Upper lobe of left lung (tissue), 6 donors: ENCODE measurements at places on chromosomes 3 and 15. TPM values are rescaled to one million over a fixed set of nuclear protein-coding genes. Genes with fewer than 3 reads are reported as not detected.

- no peak for DNase-seq
These were observed 133.8 kb upstream of the TMC3 start for GRCh38 chr15:81507831-81508230.

DNA sequence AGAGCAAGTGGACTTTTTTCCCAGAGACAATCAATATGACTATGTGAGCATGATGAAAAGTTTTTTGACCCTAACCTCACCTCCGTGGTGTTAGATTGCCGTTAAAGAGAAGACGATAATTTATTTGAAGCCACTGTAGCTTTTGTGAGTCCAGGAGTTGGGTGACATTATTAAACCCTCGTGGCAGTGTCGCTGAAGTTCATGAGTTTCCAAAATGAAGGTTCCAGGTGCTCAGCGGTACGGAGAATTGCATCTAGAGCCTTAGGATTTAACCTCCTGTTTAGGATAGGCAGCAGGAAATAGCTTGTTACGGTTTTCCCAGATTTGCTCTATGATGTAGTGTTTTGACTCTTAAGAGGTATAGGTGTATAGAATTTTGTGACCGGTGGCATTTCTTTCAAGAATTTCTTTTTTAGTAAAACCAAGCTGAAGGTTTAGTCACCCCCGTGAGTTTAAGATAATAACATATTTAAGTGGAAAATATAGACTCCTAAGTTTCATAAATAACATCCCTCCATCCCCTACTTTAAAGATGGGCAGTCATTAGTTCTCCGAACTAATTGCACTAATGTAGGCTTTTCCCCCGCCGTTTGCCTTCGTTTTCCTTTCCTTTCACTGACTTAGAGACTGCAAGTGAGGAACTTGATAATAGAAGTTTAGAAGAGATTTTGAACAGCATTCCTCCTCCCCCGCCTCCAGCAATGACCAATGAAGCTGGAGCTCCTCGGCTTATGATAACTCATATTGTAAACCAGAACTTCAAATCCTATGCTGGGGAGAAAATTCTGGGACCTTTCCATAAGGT, 2.0 kb downstream of the SMC4 start:
- DNase-seq = no peak

- no peak for DNase-seq
These were observed 26.2 kb upstream of the IGF2BP2 start for GRCh38 chr3:185851046-185851445.

GRCh38 chr3:2790266-2790815, 319.8 kb downstream of the IL5RA start:
- DNase-seq = no peak

GRCh38 chr3:35241236-35241635, 398.1 kb upstream of the ARPP21 start:
- no peak for DNase-seq

GRCh38 chr15:86645925-86646500, 566.3 kb downstream of the AGBL1 start:
- no peak for DNase-seq

SH2D7 gene
- not detected for total RNA-seq
